ENCODE measurements at places on chromosomes 11 and 22. TPM values are rescaled to one million over a fixed set of nuclear protein-coding genes. Genes with fewer than 3 reads are reported as not detected.

DNA sequence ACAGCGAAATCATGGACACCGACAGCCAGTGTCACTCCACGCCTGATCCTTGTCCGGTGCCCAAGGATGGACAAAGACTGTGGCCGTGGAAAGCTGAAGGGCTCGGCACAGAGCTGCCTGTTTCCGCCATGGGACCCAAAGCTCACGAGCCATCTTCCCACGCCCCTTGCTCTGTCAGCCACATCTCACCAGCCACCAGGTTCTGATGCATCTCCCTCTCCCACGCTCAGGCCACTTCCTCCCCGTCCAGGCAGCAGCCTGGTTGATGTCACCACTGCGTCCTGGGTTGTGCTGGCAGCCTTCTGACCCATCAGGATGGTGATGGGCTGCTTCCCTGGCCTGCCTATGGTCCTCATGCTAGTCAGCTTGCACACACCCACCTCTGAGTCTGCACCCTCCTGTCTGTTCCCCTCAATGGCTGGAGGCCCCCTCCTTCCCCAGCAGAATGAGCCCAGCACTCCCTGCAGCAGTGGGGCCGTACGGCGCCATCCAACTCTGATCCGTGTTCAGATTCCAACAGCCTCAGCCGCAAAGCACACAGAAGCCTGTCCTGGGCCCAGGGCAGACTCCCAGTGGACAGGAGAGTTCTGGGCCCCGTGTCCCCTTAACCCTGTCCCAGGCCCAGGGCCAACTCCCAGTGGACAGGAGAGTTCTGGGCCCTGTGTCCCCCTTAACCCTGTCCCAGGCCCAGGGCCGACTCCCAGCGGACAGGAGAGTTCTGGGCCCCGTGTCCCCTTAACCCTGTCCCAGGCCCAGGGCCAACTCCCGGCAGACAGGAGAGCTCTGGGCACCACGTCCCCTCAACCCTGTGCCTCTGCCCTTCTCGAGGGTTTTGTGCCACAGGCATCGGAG is 259.5 kb downstream of the BRD1 start:
- no peaks in the 10 kb centered on the region for H3K4me1 ChIP-seq
- H3K4me3 ChIP-seq = no peak overlapping the region
- H3K27me3 ChIP-seq = no peaks in the 10 kb centered on the region
- H3K27ac ChIP-seq = no peak overlapping the region

GRCh38 chr11:60175860-60176275 is 7.0 kb downstream of the MS4A6A start:
- no peaks in the 10 kb centered on the region for H3K36me3 ChIP-seq
- H3K27ac ChIP-seq = no peak overlapping the region
- no peaks in the 10 kb centered on the region for H3K4me1 ChIP-seq
- no peak for DNase-seq
- H3K27me3 ChIP-seq = no peaks in the 10 kb centered on the region
- no peak overlapping the region for H3K4me3 ChIP-seq

DNA sequence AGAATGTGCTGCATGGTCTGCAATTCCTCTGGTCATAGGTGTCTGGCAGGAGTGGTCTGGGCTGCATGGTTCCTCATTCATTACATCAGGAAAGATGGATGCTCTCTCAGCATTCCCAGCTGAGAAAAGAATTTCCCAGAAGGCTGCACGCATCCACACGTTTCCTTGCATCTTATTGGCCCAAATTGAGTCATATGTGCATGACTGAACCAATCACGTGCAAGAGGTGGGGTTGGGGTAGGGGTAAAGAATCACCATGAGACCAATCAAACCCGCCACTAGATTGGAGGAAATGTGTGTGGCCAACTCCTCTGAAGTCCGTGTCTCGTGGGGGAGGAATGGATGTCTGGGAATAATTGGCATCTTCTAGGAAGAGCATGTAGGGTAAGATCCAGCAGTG is 28.8 kb downstream of the TST start:
- peaks cover 4% of the 10 kb centered on the region for H3K27me3 ChIP-seq
- DNase-seq = no peak
- H3K36me3 ChIP-seq = no peaks in the 10 kb centered on the region
- H3K4me1 ChIP-seq = no peaks in the 10 kb centered on the region
- H3K27ac ChIP-seq = no peak overlapping the region

GRCh38 chr11:46554213-46555147 is 39.3 kb downstream of the AMBRA1 start:
- no peak overlapping the region for H3K4me3 ChIP-seq
- no peaks in the 10 kb centered on the region for H3K27me3 ChIP-seq
- H3K27ac ChIP-seq = peak overlapping the region; percentile 28

DNA sequence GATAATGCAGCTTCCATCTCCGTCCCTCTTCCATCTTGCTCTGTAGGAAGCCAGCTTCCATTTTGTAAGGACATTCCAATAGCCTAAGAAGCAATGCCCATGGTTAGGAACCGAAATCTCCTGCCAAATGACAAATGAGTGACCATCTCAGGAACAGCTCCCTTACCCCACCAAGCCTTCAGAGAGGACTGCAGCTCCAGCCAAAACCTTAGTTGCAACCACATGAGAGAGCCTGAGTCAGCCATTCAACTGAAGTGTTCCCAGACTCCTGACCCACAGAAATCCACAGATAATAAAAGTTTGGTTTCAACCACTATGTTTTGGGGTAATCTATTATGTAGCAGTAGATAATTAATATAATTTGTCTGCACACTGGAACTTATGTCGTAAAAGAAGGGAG is 51.7 kb upstream of the LDLRAD3 start:
- DNase-seq = no peak
- no peak overlapping the region for H3K27ac ChIP-seq

DNA sequence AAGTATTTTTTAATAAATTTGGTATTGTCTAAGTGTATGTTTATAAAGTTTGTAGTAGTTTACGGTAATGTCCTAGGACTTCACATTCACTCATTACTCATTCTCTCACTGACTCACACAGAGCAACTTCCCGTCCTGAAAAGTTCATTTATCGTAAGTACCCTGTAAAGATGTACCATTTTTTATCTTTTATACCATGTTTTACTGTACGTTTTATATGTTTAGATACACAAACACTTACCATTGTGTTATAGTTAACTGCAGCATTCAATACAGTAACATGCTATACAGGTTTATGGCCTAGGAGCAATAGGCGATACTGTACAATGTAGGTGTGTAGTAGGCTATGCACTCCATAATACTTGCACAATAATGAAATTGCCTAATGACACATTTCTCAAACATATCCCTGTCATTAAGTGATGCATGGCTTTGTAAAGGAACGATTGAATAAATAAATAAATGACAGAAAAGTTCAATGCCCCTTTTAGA is 12.5 kb upstream of the CARD18 start:
- no peaks in the 10 kb centered on the region for H3K27me3 ChIP-seq
- H3K4me1 ChIP-seq = peaks cover 2% of the 10 kb centered on the region
- no peak overlapping the region for H3K27ac ChIP-seq
- no peaks in the 10 kb centered on the region for H3K36me3 ChIP-seq

MLC1 gene
- total RNA-seq = under 0.01 TPM

P2RX3 gene
- not detected for total RNA-seq

FOLR3 gene
- total RNA-seq = 0.99 TPM

ELMOD1 gene
- total RNA-seq = 0.17 TPM
